ENCODE measurements at places on chromosomes 13 and 19.
A peak's percentile ranks its signal among the peaks of the same experiment; 100 is the strongest.

- no peak for DNase-seq
Observed at GRCh38 chr13:58329746-58330145, 698.2 kb downstream of the PCDH17 start.

DNA sequence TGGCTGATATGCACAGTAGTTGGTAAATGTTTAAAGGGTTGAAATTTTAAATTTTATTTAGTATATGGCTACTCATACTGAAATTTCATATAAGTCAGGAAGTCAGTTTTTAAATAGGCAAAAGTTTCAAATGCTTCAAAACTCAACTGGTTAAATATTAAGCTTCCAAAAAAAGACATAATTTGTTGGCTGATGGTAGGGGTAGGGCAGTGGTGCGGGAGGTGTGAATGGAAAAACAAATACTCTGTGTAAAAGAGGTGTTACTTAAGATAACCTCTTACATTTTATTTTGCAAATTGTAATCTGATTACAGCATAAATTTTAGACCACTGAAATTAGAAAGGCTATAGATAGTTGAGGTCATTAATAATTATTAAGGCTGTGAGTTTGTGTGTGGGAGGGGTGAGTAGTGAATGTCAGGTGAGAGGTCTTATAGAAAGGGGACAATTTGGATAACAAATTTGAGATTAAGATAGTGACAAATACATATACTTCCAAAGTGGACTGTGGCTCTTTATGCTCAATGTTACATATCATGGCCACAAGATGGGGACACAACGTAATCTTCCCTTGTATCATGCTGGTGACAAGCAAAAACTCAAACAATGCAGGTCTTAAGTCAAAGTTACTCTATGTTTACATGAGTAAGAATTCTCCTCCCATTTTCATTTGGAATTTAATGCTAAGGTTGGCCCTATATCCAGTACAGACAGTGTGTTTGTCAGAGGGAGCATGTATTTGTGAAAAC, 36.6 kb upstream of the OXGR1 start:
- DNase-seq, result peak; percentile 86

GRCh38 chr13:46749951-46750350, 47.0 kb downstream of the ESD start:
- DNase-seq, result peak; percentile 37

DNA sequence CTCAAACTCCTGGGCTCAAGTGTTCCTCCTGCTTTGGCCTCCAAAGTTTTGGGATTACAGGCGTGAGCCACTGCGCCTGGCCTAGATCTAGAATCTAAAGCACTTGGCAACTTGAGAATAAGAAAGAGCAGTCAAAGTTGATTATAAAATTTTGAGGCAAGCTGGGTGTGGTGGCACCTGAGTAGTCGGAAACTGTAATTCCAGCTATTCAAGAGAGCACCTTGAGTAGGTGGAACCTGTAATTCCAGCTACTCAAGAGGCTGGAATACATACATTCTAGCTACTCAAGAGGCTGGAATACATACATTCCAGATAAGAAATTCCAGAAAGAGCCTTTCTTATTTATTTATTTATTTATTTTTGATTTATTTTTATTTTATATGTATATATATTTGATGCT, 8.3 kb upstream of the NAA16 start:
- no peak for DNase-seq

- DNase-seq, result no peak
Observed at GRCh38 chr19:7292950-7293761, 1.1 kb downstream of the INSR start.

- peak; percentile 59 for DNase-seq
Observed at GRCh38 chr13:107348471-107348870, 780.5 kb upstream of the ARGLU1 start.

GRCh38 chr19:2633693-2634075, 68.8 kb downstream of the GNG7 start:
- no peak for DNase-seq

DNA sequence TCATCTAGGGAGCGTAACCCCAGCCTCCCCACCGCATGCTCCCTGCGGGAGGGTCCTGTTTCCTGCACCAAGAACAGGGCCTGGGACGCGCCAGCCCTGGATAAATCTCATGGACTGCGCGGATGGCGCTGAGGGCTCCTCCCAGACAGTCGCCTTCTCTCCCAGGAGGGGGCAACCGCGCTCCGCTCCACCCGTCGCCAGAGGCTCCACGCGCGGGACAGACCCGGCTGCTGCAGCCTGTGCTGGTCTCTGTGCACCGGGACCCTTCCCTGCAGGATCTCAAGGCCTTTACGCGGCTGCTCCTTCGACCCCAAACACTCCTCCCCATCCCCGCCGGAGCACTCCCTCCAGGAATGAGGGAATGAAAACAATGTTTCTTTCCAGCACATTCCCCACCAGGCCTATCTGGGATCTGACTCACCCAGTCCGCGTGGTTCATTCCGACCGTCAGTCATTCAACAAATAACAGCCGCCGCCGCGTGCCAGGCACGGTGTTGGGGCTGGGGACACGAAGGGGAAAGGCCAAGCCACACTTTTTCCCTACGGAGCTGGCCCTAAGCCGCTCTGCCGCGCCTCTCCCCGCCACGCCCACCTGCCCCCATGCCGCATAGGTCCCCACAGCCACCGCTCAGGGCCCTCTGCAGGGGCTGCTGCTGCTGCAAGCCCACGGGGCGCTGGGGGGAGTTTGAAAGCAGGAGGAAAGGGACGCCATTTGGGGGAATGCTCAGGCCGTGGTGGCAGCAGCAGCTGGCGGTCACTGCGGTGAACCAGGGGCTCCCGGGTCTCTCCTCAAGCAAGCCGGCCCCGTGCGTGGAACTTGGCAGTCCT, 6.0 kb downstream of the PNMA8B start:
- DNase-seq, result peak; percentile 73

GRCh38 chr13:113927661-113928581, 46.0 kb downstream of the C13orf46 start:
- peak; percentile 88 for DNase-seq

- peak; percentile 69 for DNase-seq
Observed at GRCh38 chr19:46081928-46082727, 41.3 kb upstream of the IGFL4 start.

DNA sequence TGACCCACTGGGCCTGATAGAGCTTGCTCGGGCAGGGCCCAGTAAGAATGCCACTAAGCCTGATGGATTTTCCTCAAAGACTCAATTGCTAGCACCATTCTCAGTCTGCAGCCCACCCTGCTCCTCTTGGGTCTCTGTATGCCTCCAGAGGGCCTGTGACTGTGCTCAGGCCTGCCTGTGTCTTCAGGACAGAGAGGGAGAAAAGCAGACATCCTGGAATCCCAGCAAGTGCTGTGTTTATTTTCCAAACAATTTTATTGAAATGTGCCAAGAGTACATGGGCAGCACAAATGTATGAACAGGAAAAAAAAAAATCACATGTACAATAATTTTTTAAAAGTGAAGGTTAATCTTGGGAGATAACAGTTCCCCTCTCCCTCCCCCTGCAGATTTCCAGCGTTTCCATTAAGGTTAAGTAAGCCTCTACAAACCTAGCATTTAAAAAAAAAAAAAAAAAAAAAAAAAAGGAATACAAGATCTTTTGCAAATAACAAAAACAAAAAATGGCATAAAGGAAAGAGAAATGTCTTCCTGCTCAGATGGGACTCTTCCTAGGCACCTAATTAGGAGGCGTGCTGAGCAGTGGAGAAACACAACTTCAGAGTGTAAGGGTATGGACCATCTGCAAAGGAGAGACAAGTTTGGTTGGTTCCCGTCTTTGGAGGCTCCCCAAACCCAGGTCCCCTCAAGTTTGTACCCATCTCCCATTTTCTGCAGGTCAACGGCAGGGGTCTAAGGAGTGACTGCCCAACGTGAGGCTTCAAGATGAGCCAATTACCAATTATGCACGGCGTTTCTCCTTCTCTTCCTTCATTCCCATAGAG, 4.8 kb upstream of the ECH1 start:
- no peak for DNase-seq

- DNase-seq, result peak; percentile 62
Observed at GRCh38 chr13:49935171-49936074, 717 bp downstream of the SPRYD7 start.

DNA sequence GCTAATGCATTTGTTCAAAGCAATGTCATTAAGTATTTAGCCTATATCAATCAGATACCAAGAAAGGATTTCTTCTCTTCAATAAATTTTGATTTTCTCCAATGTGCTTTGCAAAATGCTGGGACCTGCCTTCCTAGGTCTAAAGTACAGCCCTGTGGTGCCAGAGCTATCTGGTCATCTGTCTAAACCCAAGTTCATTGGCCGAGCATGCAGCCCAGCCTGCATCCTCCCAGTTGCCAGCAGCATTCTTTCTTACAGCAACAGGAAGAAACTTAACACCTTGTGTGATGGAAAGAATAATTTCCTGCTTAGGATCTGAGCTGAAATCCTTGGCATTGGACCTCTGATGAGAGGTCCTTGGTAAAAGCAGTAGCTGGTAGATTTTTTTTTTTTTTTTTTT, 310.0 kb downstream of the RBM26 start:
- no peak for DNase-seq
